Calu3 (cell line): ENCODE measurements at places on chromosomes 12 and 14.

GRCh38 chr12:111673503-111673902 is 12.3 kb downstream of the BRAP start:
- peak; percentile 23 for DNase-seq

- DNase-seq: no peak
These were observed 59.6 kb upstream of the INSM2 start for GRCh38 chr14:35474323-35474722.

DNA sequence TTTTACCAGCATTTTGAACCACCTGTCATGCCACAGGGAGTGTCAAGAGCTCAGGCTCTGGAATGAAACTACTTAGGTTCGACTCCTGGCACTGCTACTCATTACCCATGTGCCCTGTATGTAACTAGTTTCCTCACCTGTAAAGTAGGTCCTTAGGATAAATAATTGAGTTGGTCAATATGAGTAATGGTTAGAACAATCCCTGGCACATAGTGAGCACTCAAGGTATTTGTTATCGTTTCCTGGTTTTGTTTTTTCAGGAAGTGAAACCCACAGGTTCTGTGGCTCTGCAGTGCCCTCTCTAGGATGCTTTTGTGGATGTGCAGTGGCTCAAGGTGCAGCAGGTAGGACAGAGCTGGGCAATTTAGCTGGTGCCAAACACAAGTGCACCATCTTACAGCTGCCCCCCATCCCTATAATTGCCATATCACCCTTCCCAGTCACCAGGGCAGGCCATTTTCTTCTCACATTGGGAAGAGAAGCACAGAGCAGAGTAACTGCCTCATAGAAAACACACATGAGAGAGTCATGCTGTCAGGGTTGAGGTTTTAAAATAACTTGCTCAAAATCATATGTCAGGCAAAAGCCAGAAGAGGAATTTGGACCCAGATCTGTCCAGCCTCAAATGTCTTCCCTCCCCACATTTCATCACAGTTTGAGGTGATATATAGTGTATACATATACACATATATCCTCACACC is 297.5 kb downstream of the RPAP3 start:
- peak; percentile 44 for DNase-seq

DNA sequence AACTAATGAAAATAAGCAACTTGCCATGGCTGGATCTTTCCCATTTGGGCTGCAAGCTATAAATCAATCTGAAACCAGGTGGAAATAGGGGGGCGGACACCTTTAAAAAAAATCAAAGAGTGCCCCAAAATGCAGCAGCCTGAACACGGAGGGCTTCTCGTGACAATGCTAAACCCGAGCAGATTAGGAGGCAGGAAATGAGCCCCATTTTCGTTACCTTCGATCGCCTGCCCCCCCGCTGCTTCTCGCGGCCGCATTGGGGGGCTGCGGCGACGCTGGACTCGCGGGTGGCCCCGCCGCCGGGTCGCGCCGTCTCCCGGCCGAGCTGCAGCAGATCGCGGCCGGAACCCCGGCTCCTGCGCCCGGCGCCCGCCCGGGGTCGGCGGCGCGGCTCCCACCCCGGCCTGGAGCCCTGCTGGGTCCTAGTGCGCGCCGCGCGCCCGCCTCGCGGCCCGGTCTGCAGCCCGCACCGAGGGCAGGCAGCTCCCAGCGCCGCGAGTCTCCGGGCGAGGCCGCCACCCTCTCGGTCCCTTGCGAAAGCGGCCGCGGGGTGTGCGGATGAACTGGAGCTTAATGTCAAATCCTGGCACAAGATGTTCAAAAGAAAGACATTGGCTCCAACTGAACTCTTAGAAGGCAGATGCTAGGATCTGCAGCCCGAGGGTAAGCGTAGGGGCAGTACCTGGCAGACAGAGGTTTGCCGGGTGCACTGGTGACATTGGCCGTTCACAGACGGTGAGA is 201.9 kb upstream of the FOXN3 start:
- DNase-seq: peak; percentile 46
